ENCODE measurements at places on chromosomes 13 and 19.

DNA sequence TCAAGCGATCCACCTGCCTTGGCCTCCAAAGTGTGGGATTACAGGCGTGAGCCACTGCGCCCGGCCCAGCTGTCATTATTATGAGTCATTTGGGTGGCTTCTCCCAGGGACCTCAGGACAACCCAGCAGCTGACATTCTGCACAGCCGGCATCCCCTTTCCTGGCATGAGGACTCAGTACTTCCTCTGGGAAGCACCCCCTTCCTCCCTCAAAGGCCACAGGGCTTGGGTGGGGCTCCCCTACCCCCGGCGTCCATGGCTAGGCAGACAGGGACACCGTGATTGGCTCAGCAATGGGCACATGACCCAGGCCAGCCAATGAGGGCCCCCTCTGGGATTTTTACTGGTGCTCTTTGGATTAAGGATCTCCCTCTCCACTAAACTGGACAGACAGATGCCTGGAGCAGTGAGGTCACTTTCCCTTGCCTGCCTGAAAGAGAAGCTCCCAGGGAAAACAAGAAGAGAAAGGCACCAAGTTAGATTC lies 6.0 kb downstream of the KANK2 start:
- DNase-seq = no peak

DNA sequence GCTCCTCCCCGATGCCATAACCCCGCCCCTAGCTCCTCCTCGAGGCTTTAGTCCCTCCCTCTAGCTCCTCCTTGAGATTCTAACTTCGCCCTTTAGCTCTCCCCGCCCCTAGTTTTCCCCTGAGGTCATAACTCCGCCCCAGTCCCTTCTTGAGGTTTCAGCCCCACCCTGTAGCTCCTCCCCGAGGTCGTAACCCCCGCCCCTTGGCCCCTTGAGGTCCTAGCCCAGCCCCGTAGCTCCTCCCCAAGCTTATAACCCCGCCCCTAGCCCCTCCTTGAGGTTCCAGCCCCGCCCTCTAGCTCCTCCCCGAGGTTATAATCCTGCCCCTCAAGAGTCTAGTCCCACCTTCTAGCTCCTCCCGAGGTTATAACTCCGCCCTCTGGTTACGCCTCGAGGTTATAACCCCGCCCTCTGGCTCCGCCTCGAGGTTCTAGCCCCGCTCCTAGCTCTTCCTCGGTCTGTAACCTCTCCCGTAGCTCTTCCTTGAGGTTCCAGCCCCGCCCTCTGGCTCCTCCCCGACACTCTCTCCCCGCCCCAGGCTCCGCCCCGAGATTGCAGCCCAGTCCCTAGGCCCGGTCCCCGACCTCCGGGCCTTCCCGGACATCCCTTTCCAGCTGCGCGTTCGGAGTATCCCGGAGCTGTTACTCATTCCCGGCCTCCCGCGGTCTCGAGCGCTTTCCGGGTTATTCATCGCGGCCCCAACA lies 1.4 kb downstream of the PLAUR start:
- DNase-seq = peak; percentile 99

GRCh38 chr13:25890671-25891212 lies 161.1 kb downstream of the SHISA2 start:
- no peak for DNase-seq

DNA sequence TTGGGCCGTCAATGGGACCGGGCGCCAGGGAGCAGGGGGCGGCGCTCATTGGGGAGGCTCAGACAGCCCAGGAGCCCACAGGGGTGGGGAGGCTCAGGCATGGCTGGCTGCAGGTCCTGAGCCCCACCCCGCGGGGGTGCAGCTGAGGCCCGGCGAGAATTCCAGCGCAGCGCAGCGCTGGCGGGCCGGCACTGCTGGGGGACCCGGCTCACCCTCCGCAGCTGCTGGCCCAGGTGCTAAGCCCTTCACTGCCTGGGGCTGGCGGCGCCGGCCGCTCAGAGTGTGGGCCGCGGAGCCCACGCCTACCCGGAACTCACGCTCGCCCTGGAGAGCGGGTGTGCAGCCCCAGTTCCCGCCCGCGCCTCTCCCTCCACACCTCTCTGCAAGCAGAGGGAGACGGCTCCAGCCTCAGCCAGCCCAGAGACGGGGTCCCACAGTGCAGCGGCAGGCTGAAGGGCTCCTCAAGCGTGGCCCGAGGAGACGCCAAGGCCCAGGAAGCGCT lies 1227.4 kb downstream of the PCDH17 start:
- DNase-seq = no peak

DNA sequence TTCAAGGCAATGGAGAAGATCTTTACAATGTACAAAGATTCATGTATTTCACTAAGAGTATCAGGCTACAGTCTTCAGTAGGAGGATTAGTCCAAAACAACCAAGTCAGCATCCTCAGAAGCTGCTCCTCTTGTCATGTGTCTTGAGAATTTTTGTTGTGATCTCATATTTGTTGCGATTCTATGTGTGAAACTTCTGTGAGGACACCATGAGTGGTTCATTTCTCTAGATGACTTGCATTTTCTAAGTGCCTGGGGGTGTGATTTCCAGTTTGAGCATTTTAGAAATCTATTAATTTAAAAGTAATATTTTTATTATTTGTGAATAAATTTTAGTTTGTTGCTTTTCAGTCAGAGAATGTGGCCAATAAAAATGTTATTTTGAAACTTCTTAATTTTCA lies 94.5 kb downstream of the RAP2A start:
- DNase-seq = no peak

DNA sequence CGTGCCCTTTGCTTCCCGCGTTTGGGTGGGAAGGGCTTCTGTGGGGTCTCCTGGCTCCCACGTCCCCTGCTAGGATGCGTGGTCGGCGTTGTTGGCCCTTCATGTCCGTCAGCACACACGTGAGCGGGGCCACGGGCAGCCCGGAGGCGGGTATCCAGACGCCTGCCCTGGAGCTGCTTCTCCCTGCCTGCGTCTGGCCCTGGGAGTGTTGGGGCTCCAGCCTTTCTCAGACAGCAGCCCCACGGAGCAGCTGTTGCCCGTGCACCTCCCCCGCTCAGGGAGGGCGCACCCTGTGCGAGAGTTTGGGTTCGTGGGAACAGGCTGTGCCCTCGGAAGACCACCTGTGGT lies 14.5 kb downstream of the DAZAP1 start:
- no peak for DNase-seq

DNA sequence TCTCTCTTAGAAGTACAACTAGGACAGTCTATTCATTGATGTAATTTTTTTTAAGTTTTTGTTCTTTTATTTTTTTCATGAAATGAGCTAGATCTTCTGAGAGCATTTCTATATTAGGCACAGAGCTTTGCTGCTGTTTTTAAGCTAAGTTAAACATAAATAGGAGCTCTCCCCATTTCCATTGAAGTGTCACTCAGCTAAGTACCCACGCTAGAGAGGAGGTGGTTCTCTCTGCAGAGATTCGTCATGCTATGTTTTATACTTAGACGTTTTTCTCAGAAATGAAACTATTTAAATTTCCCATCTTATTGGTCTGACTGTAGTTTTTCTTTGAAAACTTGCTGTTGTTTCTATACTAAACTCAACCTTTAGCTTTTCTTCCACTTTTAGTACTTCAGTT lies 271.5 kb downstream of the PCDH9 start:
- no peak for DNase-seq

- DNase-seq = no peak
These were observed 65.1 kb downstream of the FLT1 start for GRCh38 chr13:28429685-28430290.

- no peak for DNase-seq
These were observed 118.4 kb upstream of the SLC7A1 start for GRCh38 chr13:29713839-29714238.

- DNase-seq = no peak
These were observed 1.5 kb downstream of the EGLN2 start for GRCh38 chr19:40800339-40800996.

- DNase-seq = no peak
These were observed 406.8 kb upstream of the HTR2A start for GRCh38 chr13:47303626-47304025.

DNA sequence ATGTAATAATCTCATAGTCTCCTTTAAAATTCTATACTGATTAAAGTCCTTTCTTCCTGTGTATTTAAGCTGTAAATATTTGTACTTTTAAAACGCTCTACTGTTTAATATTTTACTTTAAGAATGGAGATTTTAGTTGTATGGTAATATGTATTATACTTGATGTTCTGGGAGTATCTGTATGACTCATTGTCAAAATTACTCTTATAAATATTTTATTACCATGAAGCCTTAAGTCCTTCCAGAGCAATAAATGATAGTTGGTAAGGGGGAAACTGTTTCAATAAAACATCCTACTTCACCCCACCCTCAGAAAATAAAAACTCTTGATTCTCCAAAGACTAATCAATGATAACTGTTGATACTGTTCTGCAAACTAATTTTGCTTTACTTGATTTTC lies 6.4 kb downstream of the PCDH9 start:
- no peak for DNase-seq

- DNase-seq = no peak
These were observed 11.0 kb downstream of the MOB3A start for GRCh38 chr19:2084993-2085720.

GRCh38 chr19:6521718-6522646 lies 8.8 kb upstream of the TNFSF9 start:
- DNase-seq = no peak

DNA sequence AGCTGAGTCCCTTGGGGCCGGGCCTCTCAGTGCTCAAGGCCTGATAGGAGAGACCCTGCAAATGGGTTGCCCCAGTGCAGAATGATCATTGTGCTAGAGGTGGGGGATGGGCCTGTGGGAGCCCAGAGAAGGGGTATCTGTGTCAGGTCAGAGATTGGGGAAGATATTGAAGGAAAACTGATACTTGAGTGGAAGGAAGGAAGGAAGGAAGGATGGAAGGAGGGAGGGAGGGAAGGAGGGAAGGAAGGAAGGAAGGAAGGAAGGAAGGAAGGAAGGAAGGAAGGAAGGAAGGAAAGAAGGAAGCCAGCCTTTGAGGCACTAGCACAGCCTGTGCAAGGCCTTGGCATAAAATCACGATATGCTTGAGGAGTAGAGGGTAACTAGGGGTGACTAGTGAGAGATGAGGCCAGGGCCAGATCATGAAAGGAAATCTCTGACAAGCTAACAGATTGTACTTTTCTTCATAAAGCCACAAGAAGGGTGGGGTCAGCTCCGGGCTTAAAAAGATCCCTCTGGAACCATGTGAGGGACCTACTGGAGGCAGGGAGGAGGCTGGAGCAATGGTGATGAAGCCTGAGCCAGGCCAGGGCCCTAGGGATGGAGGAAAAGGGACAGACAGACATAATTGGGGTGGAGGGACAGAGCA lies 11.4 kb downstream of the PTH2 start:
- DNase-seq = no peak

GRCh38 chr19:35509018-35509652 lies 4.3 kb downstream of the DMKN start:
- DNase-seq = peak; percentile 37

Data from nephron progenitor cell (in vitro differentiated cells).